ENCODE measurements at places on chromosomes 16 and 17.

DNA sequence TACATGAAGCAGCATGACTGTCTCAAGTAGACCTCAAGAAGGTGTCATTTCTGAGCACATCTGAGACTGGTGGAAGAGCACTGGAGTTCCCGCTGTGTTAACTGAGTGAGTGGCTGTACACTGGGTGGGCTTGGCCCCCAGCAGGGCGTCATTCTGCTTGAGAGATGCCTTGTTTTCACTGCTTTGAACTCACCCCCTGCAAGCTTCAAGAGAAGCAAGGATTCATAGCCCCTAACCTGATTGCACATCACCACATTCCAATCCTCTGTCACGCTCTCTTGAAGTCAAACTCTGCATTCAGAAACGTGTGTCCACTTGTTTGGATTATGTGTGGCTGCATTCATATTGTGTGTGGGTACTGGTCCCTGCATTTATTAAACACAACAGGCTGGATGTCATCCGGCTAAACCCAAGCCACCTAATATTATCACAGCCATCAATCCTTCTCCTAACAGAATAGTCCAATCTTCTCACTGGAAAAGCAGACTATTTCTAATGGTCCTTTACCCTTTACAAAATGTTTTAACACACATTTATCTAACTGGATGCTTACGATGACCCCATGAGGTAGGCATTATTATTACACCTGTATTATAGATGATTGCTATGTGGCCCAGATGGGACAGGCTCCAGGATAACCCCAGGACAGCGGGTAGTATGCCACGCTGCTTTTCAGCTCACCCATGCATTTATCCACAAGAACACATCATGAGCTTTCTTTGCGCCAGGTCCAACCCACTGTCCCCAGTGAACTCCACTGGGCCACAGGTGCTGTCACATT is 76.3 kb downstream of the USP31 start:
- no peak for DNase-seq

- no peak for DNase-seq
These were observed 28.2 kb downstream of the ZNF652 start for GRCh38 chr17:49333804-49334203.

GRCh38 chr16:54245788-54246453 is 40.7 kb downstream of the IRX3 start:
- DNase-seq, result no peak

DNA sequence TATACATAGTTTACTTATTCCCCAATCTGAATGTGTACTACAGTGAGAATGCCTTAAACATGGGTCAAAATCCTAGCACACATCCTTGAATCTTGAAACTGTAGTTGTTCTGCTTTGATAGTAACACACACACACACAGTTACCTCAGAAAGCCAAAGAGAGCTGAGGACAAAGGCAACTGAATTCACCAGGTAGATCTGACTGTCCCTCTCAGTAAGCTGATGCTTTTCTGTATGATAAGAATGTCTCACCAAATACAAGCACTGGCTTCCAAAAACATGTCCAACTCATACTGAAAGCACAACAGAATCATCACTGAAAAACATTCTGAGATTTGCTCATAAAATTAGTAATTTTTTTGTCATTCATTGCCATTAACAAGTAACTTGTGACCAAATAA is 104.3 kb upstream of the DYNLRB2 start:
- no peak for DNase-seq

GRCh38 chr17:17683710-17684365 is 2.6 kb downstream of the RAI1 start:
- DNase-seq, result no peak

GRCh38 chr16:72508191-72508590 is 336.2 kb upstream of the PMFBP1 start:
- DNase-seq, result no peak

GRCh38 chr17:82434216-82434565 is 15.8 kb upstream of the OGFOD3 start:
- DNase-seq, result no peak

GRCh38 chr16:23842137-23842600 is 6.4 kb downstream of the PRKCB start:
- DNase-seq, result no peak

DNA sequence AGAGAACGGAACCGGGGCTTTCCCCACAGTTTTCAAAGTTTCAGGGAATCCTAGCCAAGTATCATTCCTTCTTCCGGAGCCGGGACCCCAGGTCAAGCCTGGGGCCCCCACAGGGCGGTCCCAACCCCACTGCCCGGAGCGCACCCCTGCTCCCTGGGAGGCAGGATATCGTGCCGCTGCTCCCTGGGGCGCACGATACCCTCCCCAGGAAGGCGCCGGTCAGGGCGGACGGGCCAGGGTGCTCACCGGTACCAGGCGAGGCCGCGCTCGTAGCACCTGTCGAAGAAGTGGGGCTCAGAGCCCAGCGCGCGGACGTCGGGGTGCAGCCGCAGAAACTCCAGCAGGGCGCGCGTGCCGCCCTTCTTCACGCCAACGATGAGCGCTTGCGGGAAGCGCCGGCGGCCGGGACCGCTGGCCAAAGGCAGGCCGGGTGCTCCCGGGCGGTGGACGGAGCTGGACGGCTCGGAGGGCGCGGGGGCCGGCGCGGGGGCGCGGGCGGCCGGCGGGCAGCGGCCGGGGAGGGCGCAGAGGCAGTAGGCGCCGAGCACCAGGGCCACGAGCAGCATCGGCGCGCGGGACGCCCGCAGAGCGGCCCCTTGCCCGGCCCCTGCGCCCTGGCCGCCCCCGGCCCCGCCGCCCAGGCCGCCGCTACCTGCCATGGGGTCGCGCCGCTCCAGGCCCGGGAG is 407 bp downstream of the HS3ST6 start:
- DNase-seq, result no peak

DNA sequence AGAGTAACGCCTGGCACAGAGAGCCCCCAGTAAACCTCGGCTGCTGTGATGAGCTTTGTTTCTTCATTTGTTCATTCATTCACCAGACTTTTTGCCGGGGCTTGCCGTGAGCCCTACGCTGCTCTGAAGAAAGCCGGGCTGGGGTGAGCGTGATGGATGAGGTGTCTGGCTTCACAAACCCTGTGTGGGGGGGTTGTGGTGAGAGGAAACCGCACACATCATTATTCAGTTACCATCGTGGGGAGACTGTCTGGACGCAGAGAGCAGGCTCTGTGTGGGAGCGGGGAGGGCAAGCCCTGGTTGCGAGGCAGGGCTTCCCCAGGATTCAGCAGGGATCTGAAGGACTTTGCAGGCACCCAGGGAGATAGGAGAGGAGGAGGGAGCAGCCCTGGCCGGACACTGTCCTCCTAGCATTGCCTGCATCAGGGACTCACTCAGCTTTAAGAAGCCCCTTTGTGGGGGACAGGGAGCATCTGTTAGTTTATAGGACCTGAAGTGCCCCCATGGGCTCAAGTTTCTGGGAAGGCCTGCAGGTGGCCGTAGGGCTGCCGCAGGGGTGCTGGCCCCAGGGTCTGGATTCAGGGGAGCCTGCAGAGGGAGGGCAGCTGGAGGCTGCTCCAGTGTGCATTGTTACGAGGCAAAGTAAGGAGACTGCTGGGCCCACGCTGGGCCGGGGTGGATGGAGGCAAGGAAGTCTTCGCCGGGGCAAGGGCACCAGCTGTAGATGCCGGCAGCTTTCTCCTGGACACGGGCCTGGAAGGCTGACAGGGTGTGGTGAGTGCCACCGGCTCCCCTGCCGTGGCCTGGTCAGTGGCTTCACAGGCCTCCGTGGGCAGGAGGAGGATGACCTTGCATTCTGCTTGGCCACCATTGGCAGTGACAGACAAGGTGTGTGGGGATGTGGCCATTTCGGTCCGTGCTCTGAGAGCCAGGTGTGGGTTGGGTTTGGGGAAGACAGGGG is 334.5 kb downstream of the SEC14L1 start:
- no peak for DNase-seq

GRCh38 chr17:16929035-16929680 is 42.8 kb downstream of the TNFRSF13B start:
- DNase-seq, result no peak

GRCh38 chr17:45649796-45650195 is 134.3 kb upstream of the CRHR1 start:
- DNase-seq, result no peak

DNA sequence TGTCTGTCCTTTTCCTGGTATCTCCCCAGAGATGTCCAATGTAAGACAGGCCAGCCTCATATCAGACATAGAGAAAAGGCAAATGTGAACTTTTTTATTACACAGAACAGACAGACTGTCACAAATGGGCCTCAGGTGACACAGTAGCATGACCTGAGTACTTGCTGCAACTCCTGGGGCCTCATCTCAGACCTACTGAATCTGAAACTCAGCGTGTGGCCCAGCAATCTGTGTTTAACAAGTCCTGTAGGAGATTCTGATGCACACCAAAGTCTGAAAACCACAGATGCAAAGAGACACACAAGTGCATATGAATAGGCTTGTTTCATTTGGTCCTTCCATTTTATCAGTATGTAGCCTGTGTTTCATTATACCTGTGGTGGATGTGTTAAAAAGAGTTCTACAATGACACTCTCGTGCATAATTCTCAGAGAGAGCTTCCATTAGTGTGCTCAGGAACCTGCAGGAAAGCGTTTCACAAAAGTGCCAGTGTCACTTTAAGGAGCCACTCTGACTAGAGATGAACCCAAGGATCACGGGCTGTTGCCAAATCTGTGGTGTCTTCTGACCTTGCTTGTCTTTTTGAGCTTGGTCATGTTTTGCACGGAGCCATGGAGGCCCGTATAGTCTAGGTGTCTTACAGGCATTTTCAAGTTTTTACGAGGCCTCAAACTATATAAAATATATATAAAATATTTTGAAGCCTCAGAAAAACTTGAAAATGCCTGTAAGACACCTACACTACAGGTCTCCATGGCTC is 33.8 kb upstream of the NF1 start:
- DNase-seq, result no peak

GRCh38 chr17:77535435-77535834 is 394.7 kb downstream of the SEC14L1 start:
- DNase-seq, result no peak

DNA sequence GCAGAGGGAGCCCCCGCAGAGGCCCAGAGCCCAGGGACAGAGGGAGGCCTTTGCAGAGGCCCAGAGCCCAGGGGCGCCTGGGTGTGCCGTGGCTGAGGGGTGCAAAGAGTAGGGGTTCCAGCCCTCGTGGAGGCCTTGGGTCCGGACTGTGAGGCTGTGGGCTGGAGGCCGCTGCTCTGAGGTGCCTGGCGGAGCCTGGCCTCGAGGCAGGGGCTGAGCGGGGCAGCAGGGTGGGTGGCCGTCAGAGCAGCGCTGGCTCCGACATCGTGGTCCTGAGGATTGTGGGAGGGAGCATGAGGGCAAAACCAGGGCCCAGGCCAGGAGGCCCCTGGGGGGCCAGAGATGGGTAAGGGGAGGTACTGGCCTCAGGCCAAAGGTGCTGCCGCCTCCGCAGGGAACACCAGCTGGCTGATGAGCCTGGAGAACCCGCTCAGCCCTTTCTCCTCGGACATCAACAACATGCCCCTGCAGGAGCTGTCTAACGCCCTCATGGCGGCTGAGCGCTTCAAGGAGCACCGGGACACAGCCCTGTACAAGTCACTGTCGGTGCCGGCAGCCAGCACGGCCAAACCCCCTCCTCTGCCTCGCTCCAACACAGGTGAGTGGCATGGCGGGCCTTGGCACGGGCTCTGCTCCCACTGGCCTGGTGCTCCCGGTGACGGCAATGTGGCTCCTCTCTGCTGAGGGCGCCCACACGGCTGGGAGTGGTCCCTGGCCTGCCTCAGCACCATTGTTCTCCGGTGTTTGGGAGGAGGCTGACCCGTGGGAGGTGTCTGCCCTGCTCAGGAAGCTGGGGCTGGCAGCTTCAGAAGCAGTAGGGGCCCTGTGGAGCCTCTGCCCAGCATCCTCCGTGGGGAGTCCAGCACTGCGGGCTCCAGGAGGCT is 33.7 kb downstream of the TSC2 start:
- no peak for DNase-seq

DNA sequence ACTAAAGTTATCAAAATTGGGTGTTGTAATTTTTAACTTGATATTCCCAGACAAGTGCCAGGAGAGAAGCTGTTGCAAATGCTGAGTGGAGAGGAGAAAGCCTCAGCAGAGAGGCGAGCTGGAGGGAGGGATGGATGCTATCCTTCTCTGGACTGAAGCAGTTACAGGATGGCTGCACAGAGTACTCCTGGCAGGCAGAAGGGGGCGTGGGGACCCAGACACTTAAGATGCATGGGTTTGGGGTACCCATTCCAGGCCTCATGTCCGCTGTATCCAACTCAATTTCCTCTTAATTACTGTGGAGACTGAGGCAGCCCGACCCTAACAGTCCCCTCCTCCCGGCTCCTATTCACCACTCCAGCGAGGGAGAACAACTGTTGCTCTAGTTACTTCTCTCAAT is 25.4 kb upstream of the ALDH3A1 start:
- no peak for DNase-seq

DNA sequence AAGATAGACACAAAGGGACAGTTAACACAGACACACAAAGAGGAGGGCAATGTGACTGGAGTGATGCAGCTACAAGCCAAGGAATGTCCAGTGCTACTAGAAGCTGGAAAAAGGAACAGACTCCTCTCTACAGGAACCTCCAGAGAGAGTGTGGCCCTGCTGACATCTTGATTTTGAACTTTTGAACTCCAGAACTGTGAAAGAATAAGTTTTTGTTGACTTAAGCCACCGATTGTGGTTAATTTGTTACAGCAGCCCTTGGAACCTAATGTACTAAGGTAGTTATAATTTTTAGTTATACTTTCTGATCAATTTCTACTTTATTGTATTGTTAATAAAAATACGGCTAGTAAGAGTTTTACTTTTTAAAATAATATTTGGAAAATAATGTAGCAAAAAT is 129.1 kb downstream of the MYO1D start:
- DNase-seq, result no peak

DNA sequence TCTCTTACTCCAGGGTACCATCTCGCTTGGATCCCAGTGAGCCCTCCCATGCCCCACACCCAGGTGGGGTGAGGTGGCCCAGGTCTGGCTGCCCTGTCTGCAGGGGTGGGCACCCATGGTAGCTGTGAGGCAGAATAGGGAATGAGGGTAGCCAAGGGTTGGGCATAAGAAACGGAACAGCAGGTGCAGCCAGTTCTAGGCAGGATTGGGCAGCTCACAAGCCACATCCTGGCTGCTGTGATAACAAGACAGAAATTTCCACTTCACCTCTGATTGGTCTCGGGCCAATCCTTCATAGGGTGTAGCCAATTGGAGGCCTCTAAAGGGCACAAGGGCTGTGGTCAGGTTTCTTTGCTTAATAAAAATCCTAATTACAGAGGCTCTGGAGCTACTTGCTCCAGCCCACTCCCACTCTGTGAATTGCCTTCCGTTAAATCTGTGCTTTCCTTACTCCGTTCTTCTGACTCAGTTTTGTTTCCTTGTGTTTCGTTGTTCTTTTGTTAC is 1.5 kb upstream of the ARHGDIG start:
- DNase-seq, result no peak

GRCh38 chr17:74045608-74046280 is 157.7 kb upstream of the RPL38 start:
- no peak for DNase-seq

DNA sequence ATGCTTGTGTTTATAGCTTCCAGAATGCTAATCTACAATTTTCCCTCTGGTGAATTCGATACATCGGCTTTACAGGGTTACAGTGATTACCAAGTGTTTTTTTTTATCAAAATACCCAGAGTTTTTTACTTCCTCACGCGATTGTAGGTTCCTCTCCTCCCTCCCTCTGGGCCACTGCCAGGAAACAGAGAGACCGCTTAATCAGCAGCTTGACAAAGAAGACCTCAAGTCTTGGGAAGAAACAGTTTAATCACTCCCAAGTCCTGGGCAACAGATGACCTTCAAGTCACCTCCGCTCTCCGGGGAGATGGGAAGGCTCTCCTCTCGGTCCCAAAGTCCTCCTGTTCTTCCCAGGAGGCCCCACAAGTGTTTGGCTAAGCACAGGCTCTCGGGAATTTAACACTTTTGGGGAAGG is 23.5 kb downstream of the SMTNL2 start:
- DNase-seq, result peak; percentile 3

- DNase-seq, result no peak
These were observed 47.7 kb upstream of the TNRC6A start for GRCh38 chr16:24681793-24682192.
